ENCODE measurements at places on chromosomes 4 and X.

DNA sequence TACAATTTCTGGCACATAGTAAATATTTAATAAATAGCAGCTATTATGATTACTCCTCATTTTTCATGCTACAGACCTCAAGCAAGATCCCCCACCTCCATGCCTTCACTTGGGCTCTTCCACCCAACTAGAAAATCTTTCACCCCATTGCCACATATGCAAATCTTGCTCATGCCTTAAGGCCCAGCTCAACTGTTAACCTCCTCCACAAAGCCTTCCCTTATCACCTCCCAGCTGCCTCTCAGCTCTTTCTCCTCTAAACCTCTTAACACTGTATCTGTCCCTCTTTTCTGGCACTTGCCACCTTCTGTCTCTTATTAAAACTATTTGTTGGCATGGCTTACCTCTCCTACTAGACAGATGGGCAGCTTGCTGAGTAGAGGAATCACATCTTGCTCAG, 51.5 kb downstream of the PJA1 start:
- no peak for DNase-seq

DNA sequence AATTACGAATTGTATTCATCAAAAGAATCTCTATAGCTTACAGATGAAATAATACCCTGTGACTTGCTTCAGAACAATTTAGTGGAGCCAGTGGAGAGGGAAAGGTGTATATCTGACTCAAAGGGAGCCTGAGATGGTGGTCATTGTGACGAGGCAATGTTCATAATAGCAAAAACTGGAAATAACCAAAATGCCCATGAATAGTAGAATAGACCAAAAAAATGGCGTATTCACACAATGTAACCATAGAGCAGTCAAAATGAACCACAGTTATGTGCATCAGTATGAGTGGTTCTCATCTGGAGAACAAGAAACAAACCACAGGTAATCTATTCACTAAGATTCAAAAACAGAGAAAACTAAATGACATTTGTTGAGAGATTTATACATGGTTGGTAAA, 125.3 kb upstream of the CLNK start:
- DNase-seq, result no peak

DNA sequence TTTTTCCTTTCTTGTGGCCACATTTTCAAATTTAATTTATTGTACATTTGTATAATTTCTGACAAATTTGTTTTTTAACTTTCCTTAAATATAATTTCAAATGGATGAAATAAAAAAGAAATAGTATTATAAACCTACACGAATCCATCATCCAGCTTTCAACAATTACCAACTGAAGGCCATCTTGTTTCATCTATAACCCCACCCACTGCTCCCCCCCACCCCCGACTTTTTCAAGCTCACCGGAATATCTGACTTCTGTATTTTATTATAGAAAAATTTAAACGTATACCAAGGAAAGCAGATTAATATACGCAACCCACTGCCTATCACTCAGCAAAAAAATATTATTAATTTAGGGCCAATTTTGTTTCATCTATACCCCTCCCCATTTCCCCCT, 1.1 kb downstream of the MORF4L2 start:
- DNase-seq, result no peak

DNA sequence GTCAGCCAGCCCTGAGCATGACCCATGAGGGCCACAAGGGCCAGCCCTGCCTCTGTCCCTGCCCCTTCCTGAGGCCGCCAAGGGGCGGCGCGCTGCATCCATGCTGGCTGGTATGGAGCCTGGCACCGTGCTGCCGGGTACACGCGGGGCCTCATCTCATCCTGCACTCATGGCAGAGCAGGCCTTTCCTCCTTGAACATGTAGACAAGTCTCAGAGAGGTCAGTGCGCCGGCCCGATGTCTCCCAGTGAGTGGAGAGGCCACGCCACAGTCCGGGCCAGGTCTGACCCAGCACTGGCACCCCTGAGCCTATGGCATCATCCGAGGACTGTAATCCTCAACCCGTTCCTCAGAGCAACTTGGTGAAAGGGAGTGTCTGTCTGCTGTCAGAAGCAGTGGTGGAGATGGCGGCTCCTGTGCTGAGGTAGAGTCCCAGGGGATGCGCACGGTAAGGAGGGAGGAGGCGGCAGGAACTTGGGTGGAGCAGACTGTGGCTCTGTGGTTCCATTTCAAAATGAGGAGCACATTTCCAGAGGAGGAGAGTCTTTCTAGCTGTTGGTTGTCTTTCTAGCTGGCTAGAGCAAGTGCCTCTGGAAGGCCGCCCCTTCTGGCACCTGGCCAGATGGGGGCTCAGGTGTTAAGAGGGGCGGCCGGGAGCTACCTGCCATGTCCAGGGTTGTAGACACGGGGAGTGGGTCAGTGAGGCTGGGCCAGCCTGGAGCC, 32.8 kb downstream of the TRMT44 start:
- no peak for DNase-seq

- DNase-seq, result no peak
Observed at GRCh38 chr4:47913861-47914219, 543 bp downstream of the NFXL1 start.

DNA sequence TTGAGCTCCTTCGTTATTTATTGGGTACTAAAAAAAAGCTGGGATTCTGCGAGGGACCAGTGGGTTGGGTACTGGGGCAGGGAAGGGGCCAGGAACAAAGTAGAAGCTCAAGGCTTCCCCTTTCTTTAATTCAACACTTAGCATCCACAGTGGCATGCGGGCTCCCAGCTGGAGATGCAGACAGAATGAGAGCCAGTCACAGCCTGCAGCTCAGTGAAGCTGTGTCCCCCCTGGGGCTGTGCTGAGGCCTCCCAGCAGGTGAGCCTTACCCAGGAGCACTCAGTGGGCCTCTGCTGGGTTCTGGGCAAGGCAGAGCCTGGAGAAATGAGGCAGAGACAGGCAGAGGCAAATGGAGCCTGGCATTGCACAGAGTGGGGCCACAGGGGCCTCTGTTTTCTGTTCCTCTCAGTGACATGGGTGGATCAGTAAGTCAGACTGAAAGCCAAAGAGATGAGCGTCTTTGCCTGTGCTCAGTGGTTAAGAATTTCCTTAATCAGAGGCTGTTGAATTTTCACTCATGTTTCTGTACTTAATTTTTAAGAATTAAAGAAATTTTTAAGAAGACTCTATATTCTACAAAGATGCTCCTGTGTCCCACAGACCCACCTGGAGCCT, 181.4 kb upstream of the RBPJ start:
- no peak for DNase-seq

GRCh38 chr4:44670506-44671199, 7.6 kb upstream of the GUF1 start:
- no peak for DNase-seq

DNA sequence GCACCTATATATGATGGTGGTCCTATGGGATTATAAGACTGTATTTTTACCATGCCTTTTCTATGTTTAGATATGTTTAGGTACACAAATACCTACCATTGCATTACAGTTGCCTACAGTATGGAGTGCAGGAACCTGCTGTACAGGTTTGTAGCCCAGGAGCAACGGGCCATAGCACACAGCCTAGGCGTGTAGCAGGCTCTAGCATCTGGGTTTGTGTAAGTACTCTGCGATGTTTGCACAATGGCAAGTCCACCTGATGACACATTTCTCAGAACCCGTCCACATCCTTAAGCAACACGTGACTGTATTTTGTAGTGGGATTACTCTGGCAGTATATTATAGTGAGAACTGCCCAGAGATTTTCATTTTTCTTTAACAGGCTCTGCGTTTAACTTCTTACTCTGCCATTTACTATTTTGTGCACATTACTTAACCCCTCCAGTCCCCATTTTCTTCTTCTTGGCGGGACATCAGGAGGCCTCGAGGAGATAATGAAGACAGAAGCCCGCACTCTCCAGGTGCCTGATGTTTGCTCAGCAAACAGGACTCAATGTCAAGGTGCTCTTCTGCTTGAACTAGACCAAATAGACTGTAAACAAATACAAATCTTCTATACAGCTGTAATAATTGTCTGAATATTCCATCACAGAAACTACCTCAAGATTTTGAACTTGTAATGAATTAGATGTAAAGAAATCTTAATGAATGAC, 102.0 kb upstream of the PDLIM3 start:
- no peak for DNase-seq

GRCh38 chrX:123254457-123254856, 70.4 kb downstream of the GRIA3 start:
- DNase-seq, result no peak

DNA sequence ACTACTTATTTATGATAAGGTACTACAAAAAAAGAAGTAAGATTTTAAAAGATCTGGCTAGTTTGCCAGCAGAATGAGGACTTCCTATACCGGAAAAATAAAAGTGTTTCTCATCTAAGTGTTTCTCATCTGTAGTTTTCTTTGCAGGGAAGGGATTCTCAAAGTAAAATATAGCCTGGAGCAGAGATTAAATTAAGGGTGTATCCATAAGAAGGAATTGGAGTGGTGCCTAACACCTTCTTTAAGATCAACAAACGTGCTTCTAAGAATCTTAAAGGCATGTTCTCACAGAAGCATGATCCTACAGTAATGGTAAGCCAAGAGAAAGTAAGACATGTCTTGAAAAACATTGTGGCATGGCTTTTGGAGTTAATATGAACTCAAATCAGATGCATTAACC, 528.2 kb downstream of the GBA3 start:
- no peak for DNase-seq

DNA sequence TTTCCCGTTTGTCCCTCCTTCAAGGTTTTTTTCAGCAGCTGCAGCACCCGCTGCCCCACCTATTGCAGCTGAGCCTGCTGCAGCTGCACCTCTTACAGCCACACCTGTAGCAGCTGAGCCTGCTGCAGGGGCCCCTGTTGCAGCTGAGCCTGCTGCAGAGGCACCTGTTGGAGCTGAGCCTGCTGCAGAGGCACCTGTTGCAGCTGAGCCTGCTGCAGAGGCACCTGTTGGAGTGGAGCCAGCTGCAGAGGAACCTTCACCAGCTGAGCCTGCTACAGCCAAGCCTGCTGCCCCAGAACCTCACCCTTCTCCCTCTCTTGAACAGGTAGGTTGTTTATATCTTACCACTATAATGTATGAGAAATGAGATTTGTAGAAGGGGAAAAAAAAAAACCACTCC, 4.5 kb downstream of the PRR27 start:
- no peak for DNase-seq

DNA sequence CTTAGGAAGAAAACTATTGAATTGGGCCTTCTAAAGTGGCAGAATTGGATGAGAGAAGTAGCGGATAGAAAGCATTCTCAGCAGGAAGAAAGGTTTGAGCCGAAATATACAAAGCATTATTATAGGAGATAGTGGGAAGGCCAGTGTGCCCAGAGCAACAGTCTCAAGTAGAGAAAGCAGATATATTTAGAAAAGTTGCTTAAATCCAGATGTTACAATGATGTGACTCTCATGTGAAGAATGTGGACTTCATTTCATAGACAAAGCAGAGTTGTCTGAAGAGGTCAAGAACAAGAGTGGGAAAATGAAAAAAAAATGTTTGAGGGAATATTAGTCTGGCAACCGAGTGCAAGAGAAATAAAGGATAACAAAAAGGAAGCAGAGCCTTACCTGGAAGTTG, 66.9 kb downstream of the SYNPO2 start:
- peak; percentile 45 for DNase-seq

GRCh38 chr4:87363552-87363951, 27.4 kb downstream of the HSD17B11 start:
- DNase-seq, result no peak

DNA sequence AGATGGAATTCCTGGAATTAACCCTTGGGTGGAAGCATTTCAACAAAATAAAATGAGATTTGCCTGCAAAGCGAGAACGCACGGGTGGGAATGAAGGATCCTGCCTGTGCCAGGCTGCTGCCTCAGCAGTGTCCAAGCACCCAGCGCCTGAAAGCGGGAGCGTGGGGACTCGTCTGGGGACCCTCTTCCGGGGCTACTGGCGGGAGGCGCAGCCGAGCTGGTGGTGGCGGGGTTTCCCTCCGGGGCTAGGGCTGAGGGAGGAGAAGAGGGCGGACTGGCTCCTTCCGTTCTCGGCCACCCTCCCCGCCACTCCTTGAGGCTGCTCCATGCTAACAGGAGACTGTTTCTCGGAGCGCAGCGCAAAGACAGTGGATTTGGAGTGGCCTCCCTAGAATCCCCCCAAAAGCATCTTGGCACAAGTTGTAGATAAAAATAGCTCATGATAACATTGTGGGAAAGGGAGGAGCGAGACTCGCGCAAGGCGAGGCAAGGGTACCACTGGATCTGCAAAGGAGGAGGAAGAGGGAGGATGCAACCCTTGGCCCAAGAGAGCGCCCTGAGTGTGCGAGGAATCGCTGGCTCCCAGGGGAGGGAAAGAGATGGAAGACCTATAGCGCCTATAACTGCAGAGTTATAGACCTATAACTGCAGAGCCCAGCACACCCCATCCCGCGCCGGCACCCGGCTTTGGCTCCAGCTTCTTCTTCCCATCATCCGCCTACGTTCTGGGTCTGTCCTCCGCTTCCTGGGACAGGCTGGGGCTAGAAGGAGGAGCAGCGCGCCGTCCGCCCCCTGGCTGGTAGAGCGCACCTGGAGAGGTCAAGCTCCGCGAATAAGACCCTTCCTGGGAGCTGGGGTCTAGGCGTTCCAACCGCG, 1.3 kb downstream of the HS3ST1 start:
- DNase-seq, result no peak

GRCh38 chrX:99914635-99915034, 495.4 kb downstream of the PCDH19 start:
- DNase-seq, result no peak

DNA sequence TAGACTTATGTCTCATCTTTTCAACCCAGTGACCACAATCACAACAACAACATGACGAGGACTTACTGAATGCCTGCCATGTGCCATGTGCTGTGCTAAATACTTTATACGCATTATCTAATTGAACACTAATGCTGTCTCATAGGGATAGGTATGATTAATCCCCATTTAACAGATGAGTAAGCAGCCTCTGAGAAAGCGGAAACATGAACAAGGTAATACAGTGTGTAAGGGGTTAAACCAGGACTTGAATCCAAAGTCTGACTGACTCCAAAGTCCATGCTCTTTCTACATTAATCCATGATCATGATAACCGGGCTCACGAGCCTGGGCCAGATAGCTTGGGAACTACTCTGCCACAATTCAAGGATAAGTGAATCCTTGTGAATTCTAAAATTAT, 105.3 kb upstream of the MBNL3 start:
- DNase-seq, result no peak

GRCh38 chr4:137707102-137707620, 174.9 kb upstream of the PCDH18 start:
- no peak for DNase-seq

GRCh38 chrX:74104356-74105015, 199.5 kb upstream of the ZCCHC13 start:
- DNase-seq, result no peak
